Left lobe of liver (tissue), 2 donors: ENCODE measurements at places on chromosomes 13 and 19. TPM values are rescaled to one million over a fixed set of nuclear protein-coding genes. Genes with fewer than 3 reads are reported as not detected.

Gene GPR18
- 0.15 TPM for total RNA-seq

DNA sequence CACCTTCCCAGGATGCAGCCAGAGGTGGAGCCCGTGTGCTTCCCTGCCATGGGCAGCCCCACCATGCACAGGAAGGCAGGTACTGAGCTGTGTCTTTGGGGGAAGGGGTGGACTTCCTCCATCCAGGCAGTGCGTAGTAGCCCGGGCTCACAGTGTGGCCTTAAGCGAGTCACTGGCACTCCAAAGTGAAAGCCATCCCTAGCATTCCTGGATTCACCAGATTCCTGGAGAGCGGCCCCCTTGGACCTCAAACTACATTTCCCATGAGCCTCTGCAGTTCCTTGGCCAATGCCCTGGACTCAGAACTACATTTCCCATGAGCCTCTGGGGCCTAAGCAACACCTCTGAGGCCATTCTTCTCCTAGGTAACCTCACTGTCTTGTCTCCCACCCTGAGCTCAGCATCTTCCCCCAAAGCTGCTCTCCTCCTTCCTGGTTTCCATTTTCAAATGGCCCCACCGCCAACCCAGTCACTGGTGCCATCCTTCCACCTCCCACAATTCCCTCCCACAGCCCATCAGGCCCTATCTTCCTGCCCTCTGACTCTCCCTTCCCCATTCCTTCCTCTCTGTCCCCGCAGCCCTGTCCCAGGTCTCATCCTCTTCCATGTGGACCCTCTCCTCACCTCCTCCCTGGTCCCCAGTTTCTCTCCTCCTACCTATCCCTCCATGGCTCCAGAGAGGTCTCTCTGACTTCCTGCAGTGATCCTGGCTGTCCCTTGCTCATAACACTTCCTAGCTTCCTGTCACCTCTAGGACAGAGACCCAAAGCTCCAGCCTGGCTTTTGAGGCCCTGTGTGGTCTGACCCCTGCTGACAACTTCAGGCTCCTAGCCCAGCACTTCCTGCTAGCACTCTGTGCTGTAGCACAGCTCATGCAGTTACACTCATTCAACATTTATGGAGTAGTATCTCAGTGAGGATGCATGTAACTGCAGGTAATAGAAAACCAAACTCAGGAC is at the start of gene C19orf81:
TSS of gene C19orf81 (plus strand) at position 13 of the 959 bp plus-strand sequence. CDS start at position 13, 0 bp downstream.
- DNase-seq = no peak

DNA sequence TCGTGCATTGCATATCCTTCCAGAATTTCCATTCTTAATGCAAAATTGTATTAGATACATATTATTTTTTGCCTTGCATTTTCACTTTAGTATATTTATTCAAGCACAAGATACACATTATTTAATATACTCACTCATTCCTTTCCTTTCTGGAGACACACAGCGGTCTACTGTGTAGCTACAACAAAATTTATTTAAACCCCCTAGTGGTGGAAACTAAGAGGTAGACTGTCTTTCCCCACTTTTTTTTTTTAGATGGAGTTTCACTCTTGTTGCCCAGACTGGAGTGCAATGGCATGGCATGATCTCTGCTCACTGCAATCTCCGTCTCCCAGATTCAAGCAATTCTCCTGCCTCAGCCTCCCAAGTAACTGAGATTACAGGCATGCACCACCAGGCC is 2040.3 kb upstream of the PCDH20 start:
- DNase-seq = no peak

DNA sequence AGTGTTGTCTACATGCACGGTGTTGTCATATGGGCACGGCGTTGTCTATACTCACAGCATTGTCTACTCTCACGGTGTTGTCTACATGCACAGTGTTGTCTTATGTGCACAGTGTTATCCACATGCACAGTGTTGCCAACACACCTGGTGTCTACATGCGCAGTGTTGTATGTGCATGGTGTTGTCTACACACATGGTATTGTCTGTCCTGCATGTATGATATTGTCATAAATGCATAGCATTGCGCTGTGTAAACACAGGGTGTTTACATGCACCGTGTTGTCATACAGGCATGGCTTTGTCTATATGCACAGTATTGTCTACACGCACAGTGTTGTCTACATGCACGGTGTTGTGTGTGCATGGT is 6.8 kb downstream of the ADPRHL1 start:
- no peak for DNase-seq

- DNase-seq = peak; percentile 93
These were observed 17.9 kb downstream of the UBAC2 start for GRCh38 chr13:99218545-99218944.

- DNase-seq = no peak
These were observed 46.8 kb downstream of the SLC7A1 start for GRCh38 chr13:29548722-29549121.

Gene ZNF761
- 2.9 TPM for total RNA-seq

- DNase-seq = no peak
These were observed 14.2 kb downstream of the KCTD15 start for GRCh38 chr19:33810821-33811220.

Gene ICAM4
- total RNA-seq = 0.15 TPM

- DNase-seq = no peak
These were observed 334.2 kb downstream of the KLF12 start for GRCh38 chr13:73800011-73800410.

Gene THSD8
- 1.5 TPM for total RNA-seq

DNA sequence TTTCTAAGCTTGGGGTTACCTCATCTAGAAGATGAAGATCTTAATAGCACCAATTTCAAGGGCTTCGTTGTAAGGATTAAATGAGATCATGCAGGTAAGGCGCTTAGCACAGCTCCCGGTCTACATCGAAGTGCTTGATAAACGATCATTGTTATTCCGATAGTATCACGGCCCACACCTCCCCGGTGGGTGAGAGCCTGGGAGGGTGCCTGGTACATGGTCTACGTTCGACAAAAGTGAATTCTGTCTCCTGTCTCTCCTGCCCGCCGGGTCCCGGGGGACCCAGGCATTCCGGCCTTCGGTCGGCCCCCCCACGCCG is 501 bp upstream of the MYH14 start:
- DNase-seq = no peak

- no peak for DNase-seq
These were observed 75.3 kb upstream of the RXFP2 start for GRCh38 chr13:31663880-31664585.

Gene PEAK3
- 0.28 TPM for total RNA-seq

Gene NHLRC3
- 16.7 TPM for total RNA-seq

Gene KRTDAP
- total RNA-seq = not detected

DNA sequence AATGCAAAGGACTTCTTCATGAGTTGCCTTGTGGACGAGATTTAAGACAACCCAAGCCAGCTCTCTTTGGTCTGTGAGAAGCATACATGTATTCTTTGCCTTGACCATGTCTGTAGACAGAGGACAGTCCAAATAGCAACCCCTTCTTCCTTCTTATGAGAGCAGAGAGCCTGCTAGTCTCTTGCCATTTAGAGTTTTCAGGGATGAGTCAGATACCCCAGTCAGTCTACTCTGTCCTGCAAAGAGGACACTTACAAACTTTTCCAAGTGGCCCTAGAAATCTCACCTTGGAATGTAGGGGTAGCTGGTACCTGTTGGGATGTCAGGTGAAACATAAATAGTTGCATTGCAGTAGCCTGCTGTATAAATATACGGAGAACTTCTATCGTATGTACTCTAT is 36.7 kb downstream of the DNAJC3 start:
- DNase-seq = no peak

Gene SLC1A6
- not detected for total RNA-seq

Gene GPR12
- total RNA-seq = not detected

DNA sequence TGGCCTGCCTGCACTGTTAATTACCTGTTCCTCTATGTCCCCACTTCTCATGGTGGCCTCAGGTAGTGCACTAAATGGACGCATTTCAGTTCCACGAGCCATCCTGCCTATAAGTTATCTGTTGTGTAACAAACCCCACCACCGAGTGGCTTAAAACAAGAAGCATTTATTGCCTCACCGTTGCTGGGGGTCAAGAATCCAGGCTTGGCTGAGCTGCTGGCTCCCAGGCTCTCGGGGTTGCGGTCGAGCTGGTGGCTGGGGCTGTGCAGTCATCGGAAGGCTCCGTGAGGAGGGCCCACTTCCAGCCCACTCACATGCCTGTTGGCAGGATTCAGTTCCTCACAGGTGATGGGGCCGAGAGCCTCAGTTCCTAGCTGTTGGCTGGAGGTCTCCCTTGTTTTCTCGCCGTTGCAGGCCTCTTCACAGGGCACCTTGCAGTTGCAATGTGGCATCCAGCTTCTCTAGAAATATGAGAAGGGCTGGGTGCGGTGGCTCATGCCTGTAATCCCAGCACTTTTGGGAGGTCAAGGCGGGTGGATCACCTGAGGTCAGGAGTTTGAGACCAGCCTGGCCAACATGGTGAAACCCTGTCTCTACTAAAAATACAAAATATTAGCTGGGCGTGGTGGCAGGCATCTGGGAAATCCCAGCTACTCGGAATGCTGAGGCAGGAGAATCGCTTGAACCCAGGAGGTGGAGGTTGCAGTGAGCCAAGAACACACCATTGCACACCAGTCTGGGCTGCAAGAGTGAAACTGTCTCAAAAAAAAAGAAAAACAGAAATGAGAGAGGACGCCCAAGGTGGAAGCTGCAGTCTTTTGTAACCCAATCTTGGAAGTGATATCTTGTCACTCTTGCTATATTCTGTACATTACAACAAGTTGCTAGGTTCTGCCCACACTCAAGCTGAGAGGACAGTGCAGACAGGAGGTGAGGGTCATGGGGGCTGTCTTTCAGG is 6.5 kb upstream of the PTOV1 start:
- DNase-seq = no peak

DNA sequence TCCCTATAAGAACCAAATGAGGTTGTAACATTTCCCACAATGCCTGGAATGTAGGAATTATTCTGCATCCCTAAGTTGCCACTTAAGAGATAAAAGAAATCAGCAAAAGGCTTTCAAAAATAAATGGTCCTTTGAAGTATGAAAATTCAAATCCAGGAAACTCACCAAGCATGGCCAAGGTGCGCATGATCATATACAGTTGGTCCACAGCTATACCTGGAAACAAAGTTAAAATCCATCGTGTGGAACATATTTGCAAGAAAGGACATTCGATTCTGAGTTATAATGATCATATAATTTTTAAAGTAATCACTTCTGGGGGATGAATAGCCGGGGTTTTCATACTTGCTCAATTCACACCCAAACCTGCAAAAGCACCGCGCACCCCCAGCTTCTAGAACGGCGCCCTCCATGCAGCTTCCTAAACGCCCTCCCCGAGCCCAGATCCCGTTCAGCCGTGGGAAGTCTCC is 525 bp downstream of the CARS2 start:
- no peak for DNase-seq

DNA sequence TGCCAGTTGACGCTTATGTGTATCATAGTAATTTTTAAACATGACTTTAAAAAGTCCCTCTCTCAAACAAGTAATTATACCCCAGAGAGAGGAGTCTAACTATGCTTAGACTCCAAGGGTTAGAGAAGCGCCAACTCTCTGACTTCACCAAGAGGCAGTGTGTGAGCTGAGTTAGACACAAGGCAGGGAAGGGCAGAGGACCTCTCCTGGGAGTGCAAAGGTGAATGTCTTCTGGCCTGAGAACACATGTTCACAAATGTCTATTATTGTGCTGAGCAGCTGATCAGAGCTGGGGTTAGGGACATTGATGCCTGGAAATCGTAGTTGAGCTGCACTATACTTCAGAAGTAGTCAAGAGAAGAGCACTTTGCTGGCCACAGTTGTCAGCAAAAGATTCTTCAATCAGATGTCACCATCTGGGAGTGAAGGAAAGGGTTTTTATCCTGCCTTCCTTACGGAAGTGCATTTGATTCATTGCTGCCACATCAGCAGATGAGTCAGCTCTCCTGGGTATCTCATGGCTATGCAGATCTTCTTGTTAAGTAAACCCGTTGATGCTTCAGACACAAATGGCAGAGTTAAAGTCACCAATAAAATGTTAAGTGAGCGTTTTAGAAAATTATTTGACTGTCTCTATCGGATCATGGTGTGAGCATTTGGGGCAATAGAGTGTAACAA is 283.2 kb upstream of the ARGLU1 start:
- no peak for DNase-seq

- DNase-seq = peak; percentile 55
These were observed 185.4 kb downstream of the KDM4B start for GRCh38 chr19:5154129-5154798.

DNA sequence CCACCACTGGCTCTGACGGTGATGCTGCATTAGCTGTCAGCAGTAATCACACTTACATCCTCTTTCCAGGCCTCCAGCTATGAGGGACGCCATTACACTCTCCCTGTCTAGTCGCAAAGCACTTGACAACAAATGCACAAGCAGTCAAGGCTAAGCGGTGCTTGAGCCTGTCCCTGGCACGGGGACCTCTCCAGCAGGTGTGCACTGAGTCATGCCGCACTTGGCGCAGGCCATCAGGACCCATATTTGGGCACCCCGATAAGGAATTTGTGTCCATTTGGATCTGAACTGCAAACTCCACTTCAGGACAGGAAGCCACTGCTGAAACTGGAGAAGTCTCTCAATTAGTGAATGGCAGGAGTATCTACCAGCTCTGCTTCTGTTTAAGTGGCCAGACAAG is 301.9 kb upstream of the OBI1 start:
- DNase-seq = no peak

DNA sequence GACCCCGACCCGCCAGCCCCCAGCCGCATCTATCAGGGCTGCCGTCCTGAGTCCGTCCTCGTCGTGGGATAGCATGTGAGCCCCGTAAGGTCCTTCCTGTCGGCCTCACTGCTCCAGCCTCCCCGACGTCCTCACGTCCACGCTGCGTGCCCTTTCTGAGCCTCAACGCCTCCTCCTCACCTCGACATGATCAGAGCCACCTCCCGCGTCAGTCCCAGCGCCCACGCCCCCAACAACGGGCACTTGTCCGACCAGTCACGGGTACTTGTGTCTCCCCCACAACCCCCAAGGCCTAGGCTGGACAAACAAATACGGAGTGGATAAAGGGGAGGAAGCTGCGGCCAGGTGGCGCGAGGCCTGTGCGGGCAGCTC is 665 bp downstream of the ZNF497 start:
- no peak for DNase-seq

Gene CLEC11A
- total RNA-seq = 2.8 TPM

GRCh38 chr13:43295825-43296564 is 272.6 kb downstream of the DNAJC15 start:
- DNase-seq = no peak

Gene EEF2
- 1,272 TPM for total RNA-seq

Gene ATP4A
- not detected for total RNA-seq

- no peak for DNase-seq
These were observed 63.8 kb upstream of the LDLR start for GRCh38 chr19:11025445-11025844.

GRCh38 chr19:33701565-33701964 is 79.8 kb downstream of the CHST8 start:
- DNase-seq = no peak

Gene SLITRK5
- total RNA-seq = 0.03 TPM
